ENCODE measurements at places on chromosomes 16 and 17.
A peak's percentile ranks its signal among the peaks of the same experiment; 100 is the strongest.

DNA sequence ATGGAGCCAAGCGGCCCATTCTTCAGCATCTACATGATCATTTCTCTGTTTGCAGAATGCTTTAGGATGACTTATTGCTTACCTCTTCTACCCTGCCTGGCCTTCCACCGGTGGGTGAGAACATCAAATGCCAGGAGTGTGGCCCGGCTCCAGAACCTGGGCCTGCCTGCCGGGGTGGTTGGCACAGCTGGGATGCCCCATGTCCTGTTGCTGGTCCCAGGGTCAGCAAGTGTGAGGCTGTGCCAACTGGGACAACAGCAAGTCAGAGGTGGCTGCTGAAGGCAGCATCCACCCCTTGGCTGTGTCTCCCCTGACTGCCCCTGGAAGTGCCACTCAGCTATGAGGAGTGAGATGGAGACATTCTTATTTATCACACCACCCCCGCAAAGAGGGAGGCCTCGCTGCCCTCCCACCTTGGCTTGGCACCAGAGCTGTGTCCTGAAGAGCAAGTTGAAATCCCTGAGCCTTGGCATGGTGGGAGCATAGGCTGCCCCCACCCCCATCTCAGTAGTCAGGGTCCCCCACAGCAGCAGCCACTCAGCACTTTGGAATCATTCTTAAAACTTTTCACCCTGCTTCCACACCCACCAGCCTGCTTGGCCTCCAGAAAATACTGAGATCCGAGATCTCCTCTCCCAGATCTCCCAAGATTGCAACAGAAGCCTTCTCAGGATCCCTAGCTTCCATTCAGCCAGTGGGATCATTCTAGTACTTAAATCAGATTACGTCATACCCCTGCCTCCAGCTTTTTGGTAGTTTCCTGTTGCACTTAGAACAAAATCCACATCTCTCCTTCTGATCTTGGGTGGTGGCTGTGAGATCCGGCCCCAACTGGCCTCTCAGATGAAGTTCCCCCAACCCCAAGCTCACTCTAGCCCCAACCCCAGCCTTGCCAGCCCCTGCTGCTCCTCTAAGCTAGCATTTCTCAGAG lies 127.5 kb downstream of the SOCS1 start:
- DNase-seq: no peak

DNA sequence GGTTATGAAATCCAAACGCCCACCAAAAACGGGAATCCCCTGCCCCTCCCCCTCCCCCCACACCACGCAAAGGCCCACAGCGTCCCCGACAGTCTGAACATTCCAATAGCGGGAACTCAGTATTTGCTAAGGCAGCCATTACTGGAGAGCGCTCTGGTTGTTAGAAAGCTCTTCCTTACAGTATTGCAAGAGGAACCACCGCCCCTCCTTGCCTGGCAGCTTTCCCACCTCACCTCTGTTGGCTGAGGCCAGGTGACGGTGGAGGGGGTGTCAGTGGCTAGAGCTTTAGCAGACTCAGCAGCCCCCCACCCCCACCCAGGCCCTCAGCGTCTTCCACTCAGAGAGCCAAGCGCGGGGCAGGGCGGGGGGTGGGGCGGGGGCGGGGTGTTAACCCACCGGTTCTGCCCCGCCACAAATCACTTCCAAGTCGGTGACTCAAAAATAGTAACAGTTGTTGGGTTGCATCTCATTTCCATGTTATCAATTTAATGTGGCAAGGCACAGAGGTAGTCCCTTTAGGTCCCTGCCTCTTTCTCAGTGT lies 2.2 kb upstream of the PLEKHH3 start:
- DNase-seq: no peak

- no peak for DNase-seq
Measured at GRCh38 chr17:41836550-41837196, 641 bp upstream of the NT5C3B start.

GRCh38 chr16:24887472-24887871 lies 41.7 kb downstream of the SLC5A11 start:
- DNase-seq: no peak

DNA sequence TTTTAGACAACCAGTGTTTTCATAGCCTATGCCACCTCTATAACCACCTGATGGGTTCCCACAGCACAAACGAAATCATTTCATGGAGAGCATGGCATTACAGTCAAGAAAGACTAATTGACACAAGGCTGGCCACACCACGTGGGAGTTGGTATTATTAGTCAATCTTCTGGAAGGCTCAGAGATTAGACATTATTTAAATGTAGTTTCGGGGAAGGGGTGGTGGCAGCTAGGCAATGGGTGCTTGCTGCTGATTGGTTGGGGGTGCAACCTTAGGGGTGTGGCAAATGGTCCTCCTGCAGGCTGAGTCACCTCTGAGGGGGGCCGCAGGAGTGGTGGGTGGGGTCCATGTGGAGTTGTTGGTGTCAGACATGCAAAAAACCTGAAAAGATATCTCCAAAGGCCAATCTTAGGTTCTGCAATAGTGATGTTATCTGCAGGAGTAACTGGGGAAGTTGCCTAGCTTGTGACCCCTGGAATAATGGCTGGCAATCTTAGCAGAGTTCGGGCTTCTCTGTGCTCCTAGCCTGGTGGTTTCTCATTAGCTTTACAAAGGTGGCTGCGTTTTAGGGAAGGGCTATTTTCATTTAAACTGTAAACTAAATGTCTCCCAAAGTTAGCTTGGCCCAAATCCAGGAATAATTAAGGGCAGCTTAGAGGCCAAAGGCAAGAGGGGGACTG lies 4.6 kb downstream of the TEN1 start:
- DNase-seq: no peak

DNA sequence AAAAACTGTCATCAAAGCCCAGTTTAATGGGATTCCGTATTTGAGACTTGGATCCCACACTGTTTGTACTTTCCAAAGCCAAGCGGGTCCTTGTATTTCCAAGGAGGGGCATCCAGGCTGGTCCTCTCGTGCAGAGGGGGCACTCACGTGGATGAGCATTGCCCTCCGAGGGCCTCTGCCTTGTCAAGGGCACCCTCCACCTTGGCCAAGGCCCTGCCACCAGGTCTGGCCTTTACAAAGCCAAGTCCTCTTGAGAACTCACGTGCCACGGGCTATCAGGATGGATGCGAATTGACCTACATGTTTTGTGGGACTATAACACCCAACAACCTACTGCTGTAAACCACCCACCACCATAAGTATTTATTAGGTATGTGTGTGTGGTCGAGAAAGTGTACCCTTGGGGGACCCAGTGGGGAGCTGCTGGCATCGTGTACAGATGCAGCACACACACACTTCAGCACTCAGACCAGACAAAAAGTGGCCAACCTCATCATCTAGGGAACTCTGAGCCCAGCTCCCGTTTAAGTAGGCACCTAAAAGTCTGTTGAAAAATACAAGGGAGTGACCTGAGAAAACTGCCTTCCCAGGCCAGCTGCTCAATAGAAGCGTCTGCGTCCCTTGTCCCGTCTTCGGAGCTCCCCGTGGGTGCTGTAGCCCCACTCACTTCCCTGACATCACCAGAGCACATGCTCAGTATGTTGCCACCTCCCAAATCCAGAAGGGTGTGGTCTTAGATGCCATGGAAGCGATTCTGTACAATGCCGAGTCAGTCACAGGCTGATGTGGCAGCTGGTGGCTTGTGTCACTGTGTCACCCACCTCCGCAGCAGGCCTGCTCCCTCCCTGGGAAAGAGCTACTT lies 12.9 kb downstream of the MAP1LC3B start:
- no peak for DNase-seq

- no peak for DNase-seq
Measured at GRCh38 chr16:47424846-47425245, 36.0 kb downstream of the ITFG1 start.

- no peak for DNase-seq
Measured at GRCh38 chr16:46728806-46729205, 19.3 kb downstream of the MYLK3 start.

GRCh38 chr17:35170968-35171771 lies 23.0 kb downstream of the SLC35G3 start:
- DNase-seq: peak; percentile 17

GRCh38 chr17:66686601-66687000 lies 148.3 kb upstream of the CACNG5 start:
- no peak for DNase-seq

DNA sequence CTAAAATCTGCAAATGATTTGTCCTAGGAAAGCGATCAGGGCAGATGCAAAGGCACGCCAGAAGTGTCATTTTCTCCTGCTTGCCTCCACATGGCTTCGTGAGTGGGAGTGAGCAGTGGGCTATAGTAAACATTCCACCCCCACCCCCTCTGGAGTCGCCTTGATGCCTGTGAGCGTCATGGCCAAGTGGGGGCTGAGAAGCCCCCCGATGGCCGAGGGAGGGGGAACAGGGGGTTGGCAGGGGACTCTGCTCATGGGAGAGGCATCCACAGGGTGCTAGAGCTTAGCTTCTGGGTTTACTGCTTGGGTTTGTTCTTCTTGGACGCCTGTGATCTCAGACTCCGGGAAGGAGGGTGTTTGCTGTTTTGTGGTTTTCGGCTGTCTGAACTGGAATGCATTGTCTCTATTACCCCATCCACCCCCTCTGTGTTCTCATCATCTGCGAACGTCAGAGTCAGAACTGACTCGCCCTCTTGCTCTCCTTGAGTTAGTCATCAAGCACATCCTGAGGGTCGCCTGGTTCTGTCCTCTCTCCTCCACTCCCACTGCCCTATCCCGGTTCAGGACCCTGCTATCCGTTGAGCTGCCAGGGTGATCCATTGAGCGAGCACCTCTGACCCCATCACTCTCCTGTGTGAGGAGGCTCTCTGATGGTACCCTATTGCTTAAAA lies 15.4 kb downstream of the TNS4 start:
- DNase-seq: no peak

GRCh38 chr16:35314298-35314697 lies 1854.9 kb downstream of the TP53TG3F start:
- DNase-seq: no peak

DNA sequence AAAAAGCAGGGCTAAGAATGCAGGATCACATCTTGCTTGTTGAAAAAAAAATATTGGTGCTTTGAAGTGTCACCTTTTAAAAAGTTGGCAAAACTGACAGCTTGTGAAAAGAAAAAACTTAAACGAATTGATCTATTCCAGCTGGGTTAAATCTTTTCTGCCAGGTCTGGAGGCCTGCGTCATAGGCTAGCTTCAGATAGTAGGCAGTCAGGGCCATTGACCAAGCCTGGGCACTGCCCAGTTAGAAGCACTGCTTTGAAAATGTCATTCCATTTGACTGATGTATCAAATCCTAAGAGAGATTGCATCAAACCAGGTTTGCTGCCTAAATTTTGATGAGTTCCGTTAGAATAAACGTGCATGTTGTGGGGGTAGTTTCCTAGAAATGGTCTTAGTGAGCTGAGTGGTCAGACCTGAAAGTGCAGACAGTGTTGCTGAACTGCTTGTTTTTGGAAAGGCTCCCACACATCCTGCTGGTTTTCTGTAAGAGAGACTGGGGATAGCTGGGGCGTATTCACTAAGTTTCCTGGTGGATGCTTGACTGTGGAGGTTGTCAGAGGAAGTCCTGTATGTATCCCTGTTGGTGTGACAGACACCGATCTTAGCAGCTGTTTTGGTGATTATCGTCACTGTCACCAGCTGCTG lies 38.8 kb downstream of the NUP88 start:
- DNase-seq: no peak

DNA sequence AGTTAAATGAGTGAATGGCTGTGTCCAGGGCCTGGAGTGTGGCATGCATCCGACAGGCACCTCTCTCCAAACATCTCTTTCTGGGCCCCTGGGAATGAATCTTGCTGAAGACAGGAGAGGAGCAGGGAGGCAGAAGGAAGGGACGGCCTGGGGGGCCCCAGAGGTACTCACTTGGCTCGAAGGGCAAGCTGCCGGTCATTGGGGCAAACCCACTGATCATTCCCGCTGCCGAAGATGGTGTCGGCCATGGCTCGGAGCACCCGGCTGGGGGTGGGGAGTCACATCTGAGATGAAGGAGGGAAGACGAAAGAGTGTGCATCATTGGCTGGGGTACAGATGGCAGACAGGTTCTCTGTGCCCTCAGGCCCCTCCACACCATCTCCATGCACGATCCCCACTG lies 25.3 kb downstream of the RPH3AL start:
- no peak for DNase-seq

GRCh38 chr16:65038100-65038499 lies 83.8 kb downstream of the CDH11 start:
- no peak for DNase-seq

GRCh38 chr16:2213817-2214718 lies 572 bp downstream of the PGP start:
- DNase-seq: no peak

- peak; percentile 53 for DNase-seq
Measured at GRCh38 chr16:85347213-85347591, 234.9 kb upstream of the CIBAR2 start.

GRCh38 chr17:74759941-74760340 lies 11.5 kb downstream of the NHERF1 start:
- no peak for DNase-seq

DNA sequence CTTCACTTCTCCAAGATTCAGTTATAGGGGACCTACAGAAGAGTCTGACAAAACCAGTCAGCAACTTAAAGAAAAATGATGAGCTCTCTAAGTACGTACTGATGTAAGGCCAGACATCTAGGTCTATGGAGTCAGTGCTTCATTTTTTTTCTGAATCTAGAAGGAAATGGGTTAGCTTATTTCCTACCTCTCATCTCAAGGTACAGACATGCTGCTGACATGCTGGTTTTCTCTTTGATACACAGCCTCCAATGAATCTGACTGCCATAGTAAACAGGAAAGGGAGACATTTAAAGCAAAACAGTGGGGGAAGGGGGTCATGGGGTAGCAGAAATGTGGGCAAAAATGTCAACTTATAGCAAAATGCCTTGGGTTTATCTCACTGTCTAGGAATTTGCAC lies 16.4 kb downstream of the CDR2 start:
- no peak for DNase-seq

GRCh38 chr17:69876757-69877156 lies 198.3 kb upstream of the KCNJ16 start:
- no peak for DNase-seq

DNA sequence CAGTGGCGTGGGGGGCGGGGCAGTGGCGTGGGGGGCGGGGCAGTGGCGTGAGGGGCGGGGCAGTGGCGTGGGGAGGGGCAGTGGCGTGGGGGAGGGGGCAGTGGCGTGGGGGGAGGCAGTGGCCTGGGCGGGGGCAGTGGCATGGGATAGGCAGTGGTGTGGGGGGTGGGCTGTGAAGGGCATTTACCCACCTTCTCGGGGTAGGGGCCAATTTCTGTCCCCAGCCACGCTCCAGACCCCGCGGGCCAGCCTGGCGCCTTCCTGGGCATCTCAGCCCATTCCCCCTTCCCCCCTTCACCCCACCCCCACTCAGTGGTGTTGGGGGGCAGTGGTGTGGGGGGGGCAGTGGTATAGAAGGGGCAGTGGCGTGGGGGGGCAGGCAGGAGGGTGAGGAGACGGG lies 92.7 kb downstream of the LITAF start:
- DNase-seq: peak; percentile 29

Measured in HEK293T (cell line).